Effector CD8-positive, alpha-beta T cell (primary cell): ENCODE measurements at places on chromosomes 1 and 21.

DNA sequence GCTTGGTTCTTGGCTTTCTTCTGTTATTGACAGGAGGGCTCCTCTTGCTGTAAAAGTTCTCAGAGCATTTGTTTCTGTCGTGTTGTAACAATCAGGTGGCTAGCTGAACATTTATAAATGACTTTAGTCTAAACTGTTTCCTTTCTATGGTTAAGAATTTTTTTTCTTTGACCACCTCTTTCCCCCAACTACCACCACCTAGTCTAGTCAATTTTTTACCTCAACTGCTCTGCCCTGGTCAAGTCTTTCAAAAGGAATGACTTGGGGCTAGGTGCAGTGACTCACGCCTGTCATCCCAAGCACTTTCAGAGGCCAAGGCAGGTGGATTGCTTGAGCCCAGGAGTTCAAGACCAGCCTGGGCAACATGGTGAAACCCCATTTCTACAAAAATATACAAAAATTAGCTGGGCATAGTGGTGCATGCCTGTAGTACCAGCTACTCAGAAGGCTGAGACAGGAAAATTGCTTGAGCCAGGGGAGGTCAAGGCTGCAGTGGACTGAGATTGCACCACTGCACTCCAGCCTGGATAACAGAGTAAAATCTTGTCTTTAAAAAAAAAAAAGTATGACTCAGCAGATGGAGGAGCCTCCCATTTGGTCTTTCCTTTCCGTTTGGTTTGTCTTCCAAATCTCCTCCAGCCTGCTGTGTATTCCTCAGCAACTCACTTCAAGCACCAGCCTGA, 40.7 kb downstream of the MAP3K21 start:
- DNase-seq, result no peak

GRCh38 chr1:12435639-12436344, 182.2 kb downstream of the DHRS3 start:
- no peak for DNase-seq

DNA sequence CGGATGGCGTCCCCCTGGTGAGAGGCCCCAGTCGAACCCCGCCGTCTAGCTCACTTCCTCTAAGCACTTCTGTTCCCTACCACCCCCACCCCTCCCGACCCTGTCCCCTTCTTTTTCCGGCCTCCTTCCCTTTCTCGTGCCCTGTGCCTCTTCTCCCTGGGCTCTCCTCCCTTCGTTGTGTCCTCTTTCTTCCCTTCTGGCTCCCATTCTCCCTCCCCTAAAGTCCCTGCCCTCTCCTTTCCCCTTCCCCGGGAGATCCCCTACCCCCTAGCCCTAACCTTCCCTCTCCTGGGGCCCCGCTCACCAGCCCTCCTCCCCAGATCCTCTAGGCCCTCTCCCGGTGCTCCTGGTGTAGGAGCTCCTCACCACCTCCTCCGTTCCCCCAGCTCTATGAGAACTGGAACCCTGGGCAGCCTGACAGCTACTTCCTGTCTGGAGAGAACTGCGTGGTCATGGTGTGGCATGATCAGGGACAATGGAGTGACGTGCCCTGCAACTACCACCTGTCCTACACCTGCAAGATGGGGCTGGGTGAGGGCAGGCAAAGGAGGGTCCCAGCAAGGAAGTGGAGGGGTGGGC, 15.9 kb downstream of the BCAN start:
- no peak for DNase-seq

DNA sequence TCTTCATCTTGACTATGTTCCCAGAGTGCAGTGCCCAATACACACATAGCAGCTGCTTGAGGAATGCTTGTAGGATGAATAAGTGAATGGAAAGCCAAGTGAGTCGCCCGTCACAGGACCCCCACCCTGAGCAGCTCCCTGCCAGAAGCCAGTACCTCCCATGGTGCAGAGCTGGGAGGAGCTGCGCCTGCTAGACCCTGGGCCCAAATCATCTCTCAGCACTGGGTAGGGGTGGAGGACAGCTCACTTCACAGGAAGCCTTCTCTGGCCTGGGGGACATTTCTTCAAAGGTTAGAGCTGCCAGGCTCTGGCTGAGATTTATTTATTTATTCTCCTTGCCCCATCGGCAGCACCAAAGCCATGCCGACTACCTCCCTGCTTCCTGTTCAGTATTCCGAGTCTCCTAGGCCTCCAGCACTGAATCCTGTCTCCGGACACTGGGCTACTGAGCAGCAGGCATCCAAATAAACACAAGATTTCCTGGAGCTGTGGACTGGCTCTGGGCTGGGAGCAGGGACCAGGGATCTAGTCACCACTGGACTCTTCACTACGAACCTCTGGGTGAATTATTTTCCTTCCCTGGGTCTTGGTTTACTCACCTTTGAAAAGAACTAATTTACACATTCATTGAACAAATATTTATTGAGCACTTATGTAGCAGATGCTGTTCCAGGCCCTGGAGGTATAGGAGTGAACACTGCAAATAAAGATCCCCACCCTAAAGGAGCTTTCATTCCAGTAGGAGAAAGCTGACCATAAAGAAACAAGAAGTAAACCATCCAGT, 187.7 kb downstream of the TRABD2B start:
- DNase-seq, result no peak
